ENCODE measurements at places on chromosomes 16 and 17.
A peak's percentile ranks its signal among the peaks of the same experiment; 100 is the strongest.

GRCh38 chr17:13750816-13751793, 149.4 kb upstream of the HS3ST3A1 start:
- DNase-seq: no peak

GRCh38 chr17:61398721-61399130, 917 bp upstream of the TBX2 start:
- DNase-seq: no peak

GRCh38 chr17:2634361-2634960, 41.0 kb downstream of the PAFAH1B1 start:
- no peak for DNase-seq

DNA sequence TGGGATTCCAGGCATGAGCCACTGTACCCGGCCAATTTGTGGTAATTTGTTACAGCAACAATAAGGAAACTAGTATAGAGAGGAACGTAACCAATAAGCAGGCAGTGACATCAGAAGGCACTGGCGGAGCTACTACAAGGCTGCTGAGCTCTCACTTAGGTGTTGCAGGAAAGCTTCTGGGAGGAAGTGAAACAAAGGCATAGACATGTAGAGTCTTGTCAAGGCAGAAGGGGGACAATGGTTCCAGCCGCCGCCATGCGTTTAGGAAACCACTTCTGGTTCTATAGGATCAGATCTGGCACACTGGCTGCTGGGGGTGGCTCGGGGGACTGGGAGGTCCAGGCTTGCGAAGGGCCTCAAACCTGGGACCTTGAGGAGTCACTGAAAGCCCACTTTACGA, 9.4 kb upstream of the CPSF4L start:
- no peak for DNase-seq

GRCh38 chr16:88354229-88355092, 28.3 kb upstream of the ZNF469 start:
- no peak for DNase-seq

DNA sequence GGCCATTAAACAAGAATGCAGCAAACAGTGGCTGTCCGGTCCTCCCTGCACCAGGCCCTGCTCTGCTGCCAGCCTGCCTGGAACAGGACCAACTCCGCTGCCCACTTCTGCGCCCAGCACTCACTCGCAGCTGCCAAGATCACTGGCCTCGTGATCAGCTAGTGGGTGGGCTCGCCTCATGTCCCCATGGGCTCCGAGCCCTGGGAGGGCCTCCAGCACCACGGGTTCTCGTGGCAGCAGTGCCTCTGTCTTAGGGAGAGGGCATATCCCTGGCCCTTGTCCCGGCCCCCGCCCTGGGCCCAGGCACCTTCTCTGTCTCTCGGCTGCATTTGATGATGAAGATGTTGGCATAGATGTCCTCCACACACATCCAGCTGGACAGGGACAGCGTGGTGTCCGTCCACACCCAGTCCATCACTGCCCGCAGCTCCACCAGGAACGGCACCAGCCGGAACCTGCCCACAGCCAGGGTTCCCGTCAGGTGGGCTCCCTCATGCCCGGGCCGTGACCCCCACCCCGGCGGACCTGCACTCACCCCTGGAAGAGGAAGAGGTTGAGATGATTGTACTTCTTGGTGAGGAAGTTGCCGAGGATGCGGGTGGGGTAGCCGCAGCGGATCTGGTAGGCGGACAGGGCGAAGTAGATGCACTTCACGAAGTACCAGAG, 13.1 kb downstream of the CTU2 start:
- no peak for DNase-seq

GRCh38 chr16:67726106-67727034, 7.3 kb upstream of the GFOD2 start:
- no peak for DNase-seq

- no peak for DNase-seq
Observed at GRCh38 chr17:81652906-81653771, 3.2 kb downstream of the PDE6G start.

- no peak for DNase-seq
Observed at GRCh38 chr16:68779891-68780290, 42.8 kb downstream of the CDH1 start.

DNA sequence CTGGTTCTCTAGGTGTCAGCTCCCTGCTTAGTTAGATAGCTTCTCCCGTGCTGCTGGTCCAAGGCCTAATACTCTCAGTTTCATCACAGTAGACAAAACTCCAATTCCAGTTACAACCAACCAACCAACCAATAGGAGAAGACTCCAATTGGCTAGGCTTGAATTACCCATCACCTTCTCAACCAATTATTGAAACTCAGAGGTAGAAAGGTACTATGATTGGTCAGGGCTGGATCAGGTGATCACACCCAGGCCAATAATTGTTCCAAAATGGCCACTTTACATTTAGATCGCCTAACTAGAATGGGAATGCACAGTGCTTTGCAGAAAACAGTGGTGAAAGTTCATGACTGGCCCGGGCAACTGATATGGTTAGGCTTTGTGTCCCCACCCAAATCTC, 49.5 kb upstream of the CRHR1 start:
- no peak for DNase-seq

GRCh38 chr16:11836650-11837244, 14.6 kb downstream of the RSL1D1 start:
- peak; percentile 44 for DNase-seq

DNA sequence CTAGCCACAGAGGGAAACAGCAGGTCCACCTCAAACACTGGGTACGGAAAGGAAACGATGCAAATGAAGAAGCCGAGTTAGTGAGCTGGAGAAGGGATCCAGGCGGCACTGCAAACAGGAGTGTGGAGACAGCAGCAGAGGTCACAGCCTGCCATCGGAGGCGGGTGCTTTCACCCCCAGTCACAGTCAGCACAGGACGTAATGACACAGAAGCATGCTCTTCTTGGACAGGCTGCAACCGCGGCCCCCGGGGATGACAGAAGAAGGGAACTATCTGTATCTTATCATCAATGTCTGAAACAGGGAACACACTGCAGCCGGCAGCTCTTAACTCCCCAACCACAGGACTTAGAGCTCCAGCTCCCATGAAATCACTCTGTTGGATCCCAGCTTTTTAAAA, 16.1 kb upstream of the SLC38A8 start:
- DNase-seq: no peak

DNA sequence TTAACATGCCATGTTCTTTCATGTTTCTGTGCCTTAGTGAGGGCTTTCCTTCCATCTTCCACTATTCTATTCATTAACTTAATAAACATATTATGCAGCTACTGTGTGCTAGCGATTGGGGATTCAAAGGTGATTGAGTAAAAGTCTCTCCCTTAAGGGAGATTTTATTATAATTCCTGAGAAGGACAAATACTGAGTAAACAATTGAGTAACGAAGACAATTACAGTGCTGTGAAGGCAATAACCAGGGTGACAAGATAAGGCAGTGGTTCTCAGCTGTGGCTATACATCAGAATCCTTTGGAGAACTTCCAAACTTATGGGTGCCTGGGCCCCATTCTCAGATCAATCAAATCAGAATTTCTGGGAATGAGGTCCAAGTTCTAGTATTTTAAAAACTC, 353.3 kb downstream of the CA10 start:
- no peak for DNase-seq

DNA sequence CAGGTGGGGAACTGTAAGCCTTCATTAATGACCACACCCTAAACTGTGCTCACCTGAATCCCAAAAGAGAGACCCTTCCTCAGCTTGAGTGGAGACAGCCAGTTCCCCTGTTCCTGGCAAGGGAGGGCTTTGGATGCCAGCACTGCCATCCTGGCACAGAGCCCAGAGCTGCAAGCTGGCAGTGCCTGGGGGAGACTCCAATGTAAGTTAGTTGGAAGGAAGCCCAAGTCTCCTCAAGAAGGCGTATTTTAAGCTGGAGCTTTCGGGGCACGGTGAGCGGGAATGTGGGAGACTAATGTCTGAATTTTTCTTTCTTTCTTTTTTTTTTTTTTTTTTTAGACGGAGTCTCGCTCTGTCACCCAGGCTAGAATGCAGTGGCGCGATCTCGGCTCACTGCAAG, 4.7 kb downstream of the CDC42EP4 start:
- no peak for DNase-seq

GRCh38 chr17:73011016-73011486, 81.4 kb downstream of the SLC39A11 start:
- no peak for DNase-seq

DNA sequence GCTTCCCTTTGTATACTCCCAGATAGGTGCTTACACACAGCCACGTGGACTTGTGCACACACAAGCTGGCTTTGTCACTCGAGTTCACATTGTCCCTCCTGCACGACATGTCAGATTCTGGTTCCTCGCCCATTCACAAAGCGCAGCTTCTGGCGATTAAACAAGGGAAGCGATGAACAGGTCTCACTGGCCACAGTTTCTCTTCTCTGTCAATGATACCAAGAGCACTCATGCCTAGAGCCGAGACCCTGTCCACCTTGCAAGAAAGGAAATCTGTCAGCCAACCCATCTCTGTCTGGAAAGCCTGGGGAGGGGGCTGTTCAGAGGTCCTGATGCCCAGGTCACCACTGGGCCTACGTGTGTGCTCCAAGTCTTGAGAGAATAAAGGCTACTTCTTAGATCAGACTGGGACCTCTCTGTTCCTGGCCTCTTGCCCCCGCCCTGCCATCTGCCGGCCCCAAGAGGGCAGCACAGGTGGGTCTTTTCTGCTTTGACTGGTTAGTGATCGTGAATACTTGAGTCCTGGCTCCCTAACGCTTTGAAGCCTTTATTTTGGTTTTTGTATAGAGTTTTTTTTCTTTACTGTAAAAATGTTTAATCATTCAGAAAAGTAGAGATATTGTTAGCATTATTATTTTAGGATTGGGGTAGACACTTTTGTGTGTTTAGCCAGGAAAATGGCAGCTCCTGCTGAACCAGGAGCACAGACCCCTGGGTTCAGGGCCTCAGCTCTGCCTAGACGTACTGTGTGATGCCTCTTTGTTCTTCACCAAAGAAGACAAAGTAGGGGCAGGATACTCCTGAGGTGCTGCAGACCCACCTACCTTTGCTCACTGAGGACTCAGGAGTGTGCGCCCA, 104.7 kb downstream of the MRM1 start:
- DNase-seq: peak; percentile 36

- no peak for DNase-seq
Observed at GRCh38 chr17:34784526-34784925, 176.7 kb downstream of the CCT6B start.

DNA sequence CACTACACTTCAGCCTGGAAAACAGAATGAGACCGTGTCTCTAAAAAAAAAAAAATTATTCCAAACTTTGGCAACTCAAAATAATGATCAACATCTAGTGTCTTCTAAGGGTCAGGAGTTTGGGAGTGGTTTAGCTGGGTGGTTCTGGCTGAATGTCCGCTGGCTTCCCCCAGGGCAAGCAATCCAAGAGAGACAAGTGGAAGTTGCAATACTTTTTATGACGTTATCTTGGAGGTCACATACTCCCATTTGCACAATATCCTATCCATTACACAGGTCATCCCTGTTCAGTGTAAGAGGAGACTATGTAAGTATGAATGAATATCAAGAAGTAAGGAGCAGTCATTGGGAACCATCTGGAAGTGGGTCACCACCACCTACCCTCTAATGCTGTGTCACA, 15.2 kb upstream of the CLEC3A start:
- DNase-seq: no peak

DNA sequence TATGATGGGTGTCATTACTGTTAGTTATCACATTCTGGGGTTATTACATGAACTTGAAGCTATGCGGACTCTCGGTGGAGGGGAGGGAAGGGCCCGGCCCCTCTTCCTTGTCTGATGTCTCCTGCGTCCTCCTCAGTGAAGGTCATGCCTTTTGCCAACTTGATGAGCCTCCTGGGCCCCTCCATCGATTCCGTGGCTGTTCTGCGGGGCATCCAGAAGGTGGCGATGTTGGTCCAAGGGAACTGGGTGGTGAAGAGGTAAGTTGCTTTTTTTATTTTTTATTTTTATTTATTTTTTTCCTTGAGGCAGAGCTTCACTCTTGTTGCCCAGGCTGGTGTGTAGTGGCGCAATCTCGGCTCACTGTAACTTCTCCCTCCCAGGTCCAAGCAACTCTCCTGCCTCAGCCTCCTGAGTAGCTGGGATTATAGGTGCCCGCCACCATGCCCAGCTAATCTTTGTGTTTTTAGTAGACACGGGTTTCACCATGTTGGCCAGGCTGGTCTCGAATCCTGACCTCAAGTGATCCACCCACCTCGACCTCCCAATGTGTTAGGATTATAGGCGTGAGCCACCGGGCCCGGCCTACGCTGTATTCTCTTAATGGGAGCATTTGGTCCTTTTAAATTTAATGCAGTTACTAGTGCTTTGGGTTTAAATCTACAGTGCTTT, 21.6 kb downstream of the POLR3E start:
- peak; percentile 35 for DNase-seq

- no peak for DNase-seq
Observed at GRCh38 chr16:89738538-89739317, 17.4 kb downstream of the ZNF276 start.

- no peak for DNase-seq
Observed at GRCh38 chr17:42243493-42243982, 32.7 kb downstream of the STAT5B start.

- DNase-seq: no peak
Observed at GRCh38 chr17:42287305-42287976, 857 bp upstream of the STAT5A start.

DNA sequence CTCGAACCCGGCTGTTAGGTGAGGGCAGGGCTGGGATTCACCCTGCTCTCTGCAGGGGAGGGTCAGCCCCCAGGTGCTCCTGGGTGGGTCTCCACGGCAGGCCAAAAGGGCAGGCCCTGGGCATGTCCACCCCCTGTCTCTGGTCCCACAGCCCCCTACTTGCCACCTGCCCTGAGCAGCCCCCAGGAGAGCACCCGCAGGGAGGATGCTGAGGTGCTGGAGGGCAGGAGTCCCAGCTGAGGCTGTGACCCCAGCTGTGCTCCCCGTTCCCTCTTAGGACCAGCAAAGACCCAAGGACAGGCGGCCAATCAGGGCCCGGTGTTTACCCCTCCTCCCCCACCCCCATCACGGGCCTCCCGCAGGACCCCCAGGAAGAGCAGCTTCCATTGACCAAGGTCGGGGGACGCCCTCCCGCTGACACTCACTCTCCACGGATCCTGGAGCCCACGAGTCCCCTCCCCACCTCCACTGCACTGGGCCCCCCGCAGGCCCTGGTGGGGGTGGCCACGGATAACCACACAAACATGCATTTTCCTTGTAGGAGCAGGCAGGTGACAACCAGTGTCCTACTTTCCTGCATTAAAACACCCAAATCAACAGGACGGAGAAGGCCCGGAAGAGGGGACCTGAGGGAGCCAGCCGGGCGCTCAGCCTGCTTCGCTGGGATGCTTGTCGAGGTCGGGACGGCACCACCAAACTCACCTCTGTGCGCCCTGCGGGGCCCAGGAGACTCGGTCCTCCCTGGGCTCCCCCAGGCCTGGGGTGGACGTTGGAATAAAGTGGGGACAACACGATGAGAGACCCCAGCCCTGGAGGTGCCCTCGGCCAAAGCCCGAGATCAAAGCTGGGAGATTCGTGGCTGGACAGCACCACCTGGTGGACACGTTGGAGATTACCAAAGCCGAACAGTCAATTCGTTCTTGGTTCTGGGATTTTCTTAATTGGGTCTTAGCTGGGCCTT, 22.5 kb upstream of the ENPP7 start:
- DNase-seq: peak; percentile 41

DNA sequence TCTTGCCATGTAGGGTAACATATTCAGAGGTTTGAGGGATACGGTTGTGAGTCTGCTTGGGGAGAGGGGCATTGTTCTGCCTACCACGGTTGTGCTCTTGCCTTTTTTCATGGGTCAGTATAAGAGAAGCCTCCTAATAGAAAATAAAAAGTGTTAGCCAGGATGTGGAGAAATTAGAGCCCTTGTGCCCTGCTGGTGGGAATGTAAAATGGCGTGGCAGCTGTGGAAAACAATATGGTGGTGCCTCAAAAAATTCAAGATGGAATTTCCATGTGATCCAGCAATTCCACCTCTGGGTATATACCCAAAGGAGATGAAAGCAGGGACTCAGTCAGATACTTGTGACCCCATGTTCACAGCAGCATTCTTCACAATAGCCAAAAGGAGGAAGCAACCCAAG, 14.2 kb upstream of the LRRC75A start:
- DNase-seq: no peak
